ENCODE measurements at places on chromosomes 11 and 22.

- DNase-seq, result no peak
These were observed 84.7 kb upstream of the WNT7B start for GRCh38 chr22:46061501-46062231.

- DNase-seq, result no peak
These were observed 25.4 kb downstream of the SAAL1 start for GRCh38 chr11:18080451-18080850.

DNA sequence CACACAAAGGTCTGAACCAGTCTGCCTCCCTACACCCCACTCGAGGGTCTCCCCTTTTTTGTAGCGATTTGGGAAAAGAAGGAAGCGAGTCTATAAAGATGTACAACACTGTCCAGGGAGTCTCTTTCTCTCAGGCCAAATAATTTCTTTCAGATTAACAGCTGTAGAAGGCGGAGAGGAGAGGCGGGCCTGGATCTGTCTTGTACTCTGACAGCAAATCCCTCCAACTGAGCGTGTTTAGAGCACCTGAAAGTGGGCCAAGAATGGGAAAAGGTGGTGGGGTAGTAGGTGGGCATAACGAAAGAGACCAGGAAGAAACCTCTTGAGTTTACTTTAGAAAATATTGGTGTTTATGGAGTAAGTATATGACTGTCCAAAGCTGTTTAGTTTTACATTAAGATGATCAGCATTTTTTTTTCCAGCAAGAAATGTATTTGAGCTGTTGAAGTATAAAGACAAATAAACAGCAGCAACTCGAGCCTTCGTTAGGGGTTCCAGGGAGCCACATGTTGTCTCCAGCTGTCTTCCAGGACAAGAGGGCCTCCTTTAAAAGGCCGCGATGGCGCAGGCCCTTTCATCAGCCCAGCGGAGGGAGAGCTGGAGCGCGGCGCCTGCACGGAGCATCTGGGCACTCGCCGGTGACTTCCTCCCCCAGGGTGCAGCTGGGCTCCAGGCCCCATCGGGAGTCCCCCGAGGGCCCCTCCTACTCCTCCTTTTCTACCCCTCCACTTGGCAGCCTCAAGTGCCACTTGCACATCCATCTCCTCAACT lies 34.9 kb downstream of the SCUBE1 start:
- DNase-seq, result no peak

DNA sequence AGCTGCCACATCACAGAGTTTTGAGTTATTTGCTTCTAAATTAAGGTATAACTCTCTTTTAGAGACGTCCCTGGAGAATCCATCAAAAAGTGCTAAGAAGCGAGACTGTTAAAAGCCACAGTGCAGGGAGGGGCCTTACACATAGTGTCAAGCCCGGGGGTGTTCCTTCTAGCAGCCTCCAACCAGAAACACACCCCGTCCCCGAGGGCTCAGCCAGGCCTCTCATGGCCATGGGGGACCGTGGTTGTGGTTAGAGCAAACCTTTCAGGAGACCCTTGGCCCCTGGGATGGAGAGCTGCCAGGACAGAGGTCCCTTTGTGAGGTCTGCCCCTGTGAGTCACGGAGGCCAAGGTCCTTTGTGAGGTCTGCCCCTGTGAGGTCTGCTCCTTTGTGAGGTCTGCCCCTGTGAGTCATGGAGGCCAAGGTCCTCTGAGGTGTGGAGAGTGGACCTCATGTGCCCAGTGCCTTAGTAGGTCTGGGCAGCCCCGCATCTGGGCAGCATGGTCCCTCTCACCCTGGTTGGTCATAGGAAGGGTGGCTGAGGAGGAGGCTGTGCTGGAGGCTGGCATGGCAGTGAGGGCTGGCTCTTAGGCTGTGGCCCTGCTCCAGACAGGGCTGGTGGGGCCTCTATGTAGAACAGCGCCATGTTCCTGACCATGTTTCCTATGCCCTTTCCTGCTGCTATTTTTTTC lies 5.4 kb downstream of the GNAZ start:
- DNase-seq, result no peak

DNA sequence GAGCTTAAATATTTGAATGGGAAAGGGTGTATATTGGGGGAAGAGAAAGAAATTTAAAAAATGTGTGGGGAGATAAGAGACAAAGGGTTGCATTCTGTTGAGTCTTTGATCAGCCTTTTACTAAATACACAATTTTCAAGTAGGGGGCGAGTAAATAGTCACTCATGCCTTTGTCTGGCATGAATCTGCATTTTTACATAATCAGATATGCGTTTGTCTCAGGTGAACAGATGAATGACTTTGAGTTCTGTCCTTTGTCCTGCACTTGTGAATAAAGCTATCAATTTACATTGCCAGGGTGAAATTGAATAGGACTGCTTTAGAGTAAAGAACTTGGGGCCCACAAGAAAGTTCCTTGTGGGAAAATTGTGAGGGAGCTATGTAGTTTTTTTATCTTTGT lies 523.6 kb upstream of the LUZP2 start:
- no peak for DNase-seq

- DNase-seq, result no peak
These were observed 15.2 kb upstream of the FCHSD2 start for GRCh38 chr11:73157101-73158010.

DNA sequence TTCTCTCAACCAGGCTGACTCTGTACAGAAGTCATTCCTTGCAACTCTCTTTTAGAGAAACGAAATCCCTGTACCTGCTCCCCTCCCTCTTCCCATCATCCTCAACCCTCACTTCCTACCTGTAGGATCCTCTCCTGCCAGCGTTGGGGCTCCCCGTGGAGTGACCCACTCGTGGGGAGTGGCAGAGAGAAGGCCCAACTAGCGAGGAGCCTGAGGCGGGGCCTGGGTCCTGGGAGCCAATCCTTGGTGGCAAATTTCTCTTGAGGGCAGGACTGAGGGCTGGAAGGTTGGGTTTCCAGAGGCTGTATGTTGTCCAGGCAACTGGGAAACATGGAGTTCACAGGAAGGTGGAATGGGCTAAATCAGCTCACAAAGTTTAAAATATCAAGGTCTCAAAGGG lies 10.4 kb downstream of the NHERF4 start:
- DNase-seq, result no peak

- no peak for DNase-seq
These were observed 6.5 kb downstream of the PTDSS2 start for GRCh38 chr11:456533-456932.

- DNase-seq, result no peak
These were observed 498.6 kb upstream of the ISX start for GRCh38 chr22:34567367-34567766.

DNA sequence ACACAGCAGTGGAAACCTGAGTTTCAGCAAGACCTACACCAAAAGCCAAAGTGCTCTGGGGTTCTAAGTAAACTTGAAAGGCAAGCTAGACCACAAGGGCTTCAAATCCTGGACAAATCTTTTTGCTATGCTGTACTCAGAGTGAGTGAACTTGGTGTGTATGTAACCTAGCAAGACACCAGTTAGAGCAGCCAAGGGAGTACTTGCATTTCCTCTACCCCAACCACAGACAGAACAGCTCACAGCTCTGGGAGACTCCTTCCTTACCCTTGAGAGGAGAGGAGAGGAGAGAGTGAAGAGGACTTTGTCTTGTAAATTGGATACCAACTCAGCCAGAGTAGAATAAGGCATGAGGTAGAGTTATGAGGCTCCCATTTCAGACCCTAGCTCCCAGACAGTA lies 71.4 kb downstream of the CTSC start:
- no peak for DNase-seq

- no peak for DNase-seq
These were observed 1330.6 kb downstream of the BRD1 start for GRCh38 chr22:48496987-48497650.

DNA sequence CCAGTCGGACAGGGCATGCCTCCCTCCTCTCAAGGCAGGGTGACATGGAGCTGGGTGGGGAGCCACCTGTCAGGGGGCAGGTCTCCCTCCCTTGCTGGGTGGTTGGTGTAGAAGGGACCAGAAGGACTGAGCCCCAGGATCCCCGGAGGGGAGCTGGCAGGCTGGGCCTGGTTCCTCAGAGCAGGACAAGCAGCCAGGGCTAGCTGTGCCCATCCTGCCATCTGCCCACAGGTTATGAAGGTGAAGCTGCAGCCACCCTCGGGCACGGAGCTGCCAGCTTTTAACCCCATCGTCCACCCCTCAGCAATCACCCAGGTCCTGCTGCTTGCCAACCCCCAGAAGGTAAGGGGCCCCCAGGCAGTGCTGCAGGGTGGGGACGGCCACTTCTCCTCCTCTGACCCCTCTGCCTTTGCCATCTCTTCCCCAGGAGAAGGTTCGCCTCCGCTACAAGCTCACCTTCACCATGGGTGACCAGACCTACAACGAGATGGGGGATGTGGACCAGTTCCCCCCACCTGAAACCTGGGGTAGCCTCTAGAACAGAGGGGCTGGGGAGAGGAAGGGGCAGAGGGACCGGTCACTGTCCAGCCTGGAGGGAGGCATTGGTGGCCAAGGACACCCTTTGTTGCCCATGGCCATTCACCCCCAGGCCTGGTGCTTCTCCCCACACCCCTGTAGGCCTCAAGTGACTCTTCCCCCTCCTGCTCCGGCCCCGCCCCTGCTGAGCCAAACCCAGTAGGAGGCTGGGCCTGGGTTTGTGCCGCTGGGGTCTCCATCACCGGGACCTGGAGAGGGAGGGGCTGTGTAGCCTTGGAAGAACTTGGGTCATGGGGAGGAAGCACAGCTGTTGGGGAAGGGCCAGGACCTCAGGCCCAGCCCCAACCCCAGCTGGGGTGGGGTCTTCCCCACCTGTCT lies 7.0 kb upstream of the SH3BP1 start:
- no peak for DNase-seq

- no peak for DNase-seq
These were observed 11.3 kb downstream of the LGALS12 start for GRCh38 chr11:63517156-63517555.

GRCh38 chr11:76085270-76085669 lies 121.0 kb downstream of the WNT11 start:
- no peak for DNase-seq

- DNase-seq, result no peak
These were observed 827 bp upstream of the TNNT3 start for GRCh38 chr11:1918436-1919315.

DNA sequence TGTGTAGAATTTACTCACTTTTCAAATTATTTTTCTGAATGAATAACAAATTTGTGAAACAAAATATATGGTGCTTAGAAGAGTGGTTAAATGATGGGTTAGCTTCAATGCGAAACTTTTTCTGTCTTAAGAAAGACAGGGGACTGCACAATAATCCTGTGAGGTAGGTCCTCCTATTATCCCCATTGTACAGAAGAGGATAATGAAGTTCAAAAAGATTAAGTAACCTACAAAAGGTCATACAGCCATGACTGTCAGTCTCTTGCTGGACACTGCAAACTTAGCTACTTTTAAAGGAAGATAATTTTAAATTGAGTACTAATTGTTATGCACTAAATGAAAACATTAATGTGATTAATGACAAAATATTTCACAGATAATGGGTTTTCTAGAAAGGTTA lies 5.0 kb downstream of the OOSP3 start:
- DNase-seq, result no peak

GRCh38 chr22:17493419-17493981 lies 69.8 kb upstream of the SLC25A18 start:
- no peak for DNase-seq

DNA sequence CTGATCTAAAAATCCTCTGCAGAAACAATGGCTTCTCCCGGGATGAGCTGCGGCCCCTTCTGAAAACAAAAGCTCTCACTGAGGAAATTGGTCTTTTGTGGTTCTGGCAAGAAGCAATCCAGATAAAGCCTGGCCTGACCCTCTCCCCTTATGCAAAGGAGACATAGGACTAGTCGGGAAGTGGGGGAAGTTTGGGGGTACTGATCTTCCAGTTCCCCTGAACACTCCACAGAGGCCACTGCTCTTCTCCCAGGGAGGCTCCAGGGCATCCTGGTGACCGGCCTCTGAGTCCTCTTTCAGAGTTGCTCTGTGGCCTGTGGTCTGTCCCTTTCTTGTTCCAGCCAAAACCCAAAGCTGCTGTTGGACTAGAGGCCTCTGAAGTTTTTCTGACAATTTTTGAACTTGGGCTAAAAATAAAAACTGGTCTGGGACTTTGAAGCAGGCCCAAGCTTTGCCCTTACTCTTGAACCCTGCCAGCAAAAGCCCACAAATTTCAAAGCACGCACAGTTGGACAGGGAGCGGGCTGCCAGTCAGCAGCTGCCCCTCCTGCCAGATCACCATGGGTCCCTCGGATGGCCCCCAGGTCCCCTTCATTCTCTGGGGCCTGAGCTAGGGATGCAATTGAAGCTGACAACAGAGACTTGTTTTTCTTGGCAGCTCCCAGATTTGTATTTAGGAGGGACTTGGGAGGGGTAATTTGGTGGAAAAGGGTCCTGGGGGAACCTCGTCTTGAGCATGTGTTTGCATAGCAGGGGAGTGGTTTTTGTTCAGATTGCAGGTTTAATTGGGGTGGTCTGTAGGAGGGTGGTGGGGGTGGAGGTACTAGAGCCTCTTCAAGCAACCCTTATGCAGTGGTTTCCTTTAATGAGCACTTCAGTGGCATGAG lies 381.6 kb upstream of the CADM1 start:
- no peak for DNase-seq

DNA sequence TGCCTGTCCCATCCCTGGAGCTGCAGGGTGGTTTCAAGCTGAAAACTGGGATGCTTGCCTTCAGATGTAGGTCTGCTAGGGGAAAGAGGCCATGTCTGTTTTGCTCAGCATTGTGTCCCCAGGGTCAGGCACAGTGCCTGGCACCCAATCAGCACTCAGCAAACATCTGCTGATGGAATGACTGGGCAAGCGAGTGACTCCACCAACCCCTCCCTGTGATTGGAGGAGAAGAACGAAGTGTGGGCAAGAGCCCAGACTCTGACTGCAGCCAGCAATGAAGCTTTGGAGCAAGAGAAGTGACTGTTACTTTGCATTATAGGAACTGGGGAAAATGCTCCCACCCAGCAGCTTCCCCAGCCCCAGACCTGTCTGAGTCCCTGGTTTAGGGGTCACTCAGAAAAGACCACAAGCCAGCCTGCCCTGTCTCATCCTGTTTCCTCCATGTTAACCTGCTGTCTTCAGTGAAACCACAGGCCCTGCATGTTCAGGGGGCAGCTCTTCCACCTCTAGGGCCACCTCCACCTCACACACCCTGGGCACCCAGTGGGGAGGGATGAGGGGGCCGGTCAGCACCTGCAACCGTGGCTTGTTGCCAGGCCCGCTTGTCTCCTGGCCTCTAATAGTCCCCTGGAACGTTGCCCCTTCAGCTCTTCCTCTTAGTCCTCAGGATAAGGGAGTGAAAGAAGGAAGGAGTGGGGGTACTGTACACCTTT lies 147.4 kb downstream of the TRIM29 start:
- DNase-seq, result no peak
